ENCODE measurements at places on chromosomes 2 and 18.

DNA sequence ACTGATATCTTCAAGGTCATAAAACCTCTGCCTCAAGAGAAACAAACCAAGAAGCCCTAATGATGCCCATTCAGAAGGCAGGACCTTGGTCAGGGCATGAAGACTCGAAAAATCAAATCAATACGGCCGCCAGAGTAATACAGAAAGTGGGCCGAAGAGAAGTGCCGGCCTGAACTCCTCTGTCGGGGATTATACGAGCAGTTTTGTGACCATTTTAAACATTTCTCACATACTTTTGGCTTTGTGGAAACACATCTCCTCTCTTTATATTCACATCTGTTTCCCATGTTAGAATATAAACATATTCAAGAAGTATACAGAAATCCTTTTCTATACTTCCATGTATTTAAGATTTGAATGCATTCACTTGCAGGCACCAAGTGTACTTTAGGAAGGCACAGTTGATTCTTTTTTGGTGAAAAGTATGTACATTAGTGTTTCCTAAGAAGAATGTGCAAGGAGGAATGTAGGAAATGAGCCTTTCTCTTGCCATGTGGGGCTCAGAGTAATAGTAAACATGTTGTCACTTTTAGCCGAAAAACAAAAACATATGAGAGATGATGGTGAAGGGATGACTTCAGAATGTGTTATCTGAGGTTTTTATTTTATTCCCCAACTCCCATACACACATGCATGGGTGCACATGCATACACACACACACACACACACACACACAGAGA lies 707.9 kb upstream of the ID2 start:
- DNase-seq: no peak

DNA sequence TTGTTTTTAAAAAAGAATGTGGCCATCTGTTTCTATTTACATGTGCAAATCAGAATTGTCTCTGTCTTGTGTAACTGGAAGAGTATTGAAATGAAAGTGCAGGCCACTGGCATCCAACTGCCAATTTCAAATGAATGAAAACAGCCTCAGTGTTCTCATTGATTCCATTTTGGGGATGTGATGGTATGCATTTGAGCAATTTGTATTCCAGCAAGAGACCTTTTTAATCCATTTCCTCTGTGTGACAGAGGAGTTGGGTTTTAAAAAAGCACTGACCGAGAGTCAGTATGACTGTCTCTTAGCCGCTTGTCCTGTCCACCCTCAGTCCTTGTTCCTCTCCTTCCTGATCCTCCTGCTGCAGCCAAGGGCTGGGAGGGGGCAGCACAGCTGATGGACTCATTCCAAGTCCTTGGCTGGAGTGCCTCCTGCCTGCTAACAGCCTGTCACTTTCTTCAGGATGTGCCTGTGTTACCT lies 50.0 kb downstream of the ASAP2 start:
- DNase-seq: no peak

GRCh38 chr2:81481994-81482368 lies 1177.4 kb upstream of the LRRTM1 start:
- no peak for DNase-seq

DNA sequence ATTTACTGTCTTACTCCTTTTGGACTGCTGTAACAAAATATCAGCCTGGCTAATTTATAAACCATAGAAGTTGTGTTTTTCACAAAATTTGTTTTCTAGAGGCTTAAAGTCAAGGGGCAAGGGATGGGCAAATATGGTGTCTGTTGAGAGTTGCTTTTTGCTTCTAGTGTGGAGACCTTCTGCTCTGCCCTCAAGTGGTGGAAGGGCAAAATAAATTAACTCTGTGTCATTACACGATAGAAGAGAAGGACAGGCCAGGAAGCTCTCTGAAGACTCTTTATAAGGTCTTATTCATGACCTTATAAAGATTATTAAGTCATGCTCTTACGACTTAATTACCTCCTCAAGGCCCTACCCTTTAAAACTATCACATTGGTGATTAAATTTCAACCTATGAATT lies 181.2 kb upstream of the LRATD1 start:
- no peak for DNase-seq

- no peak for DNase-seq
These were observed 231.9 kb downstream of the ALPK2 start for GRCh38 chr18:58396966-58397365.

- no peak for DNase-seq
These were observed 64.7 kb downstream of the TEX51 start for GRCh38 chr2:126963390-126963789.

- no peak for DNase-seq
These were observed 813.3 kb downstream of the DCC start for GRCh38 chr18:53153281-53153680.

DNA sequence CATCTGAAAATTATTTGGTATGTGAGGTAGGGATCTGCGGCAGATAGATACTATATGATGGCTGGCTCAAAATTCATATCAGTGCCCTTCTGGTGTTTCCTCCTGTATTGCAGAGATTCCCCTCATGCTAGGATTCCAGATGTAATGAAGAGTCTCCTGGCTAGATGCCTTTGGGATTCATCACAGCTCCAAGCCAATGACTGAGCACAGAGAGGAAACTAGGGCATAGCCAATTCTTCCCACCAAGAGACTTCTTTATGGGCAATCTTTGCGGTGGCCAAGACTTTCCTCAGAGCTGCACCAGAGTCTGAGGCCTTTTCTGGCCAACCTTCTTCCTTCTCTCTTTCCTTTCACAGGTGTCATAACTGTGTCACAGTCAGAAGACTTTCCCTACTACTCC lies 25.5 kb upstream of the CIB4 start:
- DNase-seq: no peak

GRCh38 chr2:240293557-240294461 lies 141.7 kb upstream of the GPC1 start:
- DNase-seq: no peak

DNA sequence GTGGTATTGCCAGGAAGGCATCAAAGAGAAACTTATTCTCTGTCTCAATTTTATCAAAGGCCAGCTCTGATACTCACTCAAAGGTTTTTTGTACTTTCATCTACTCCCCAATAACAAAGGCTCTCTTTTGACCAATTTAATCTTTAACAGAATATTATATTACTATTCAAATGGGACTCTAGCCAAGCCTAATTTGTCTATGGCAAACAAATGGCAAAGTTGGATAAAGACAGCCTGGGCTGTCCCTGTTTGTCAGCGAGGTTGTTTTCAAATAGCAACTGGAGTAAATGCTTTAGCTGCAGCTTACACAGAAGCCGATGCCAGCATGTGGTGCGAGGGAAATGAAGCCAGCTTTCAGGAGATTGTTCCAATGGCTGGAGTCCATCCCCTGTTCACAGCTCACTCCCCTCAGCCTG lies 80.1 kb upstream of the CTNNA2 start:
- no peak for DNase-seq

DNA sequence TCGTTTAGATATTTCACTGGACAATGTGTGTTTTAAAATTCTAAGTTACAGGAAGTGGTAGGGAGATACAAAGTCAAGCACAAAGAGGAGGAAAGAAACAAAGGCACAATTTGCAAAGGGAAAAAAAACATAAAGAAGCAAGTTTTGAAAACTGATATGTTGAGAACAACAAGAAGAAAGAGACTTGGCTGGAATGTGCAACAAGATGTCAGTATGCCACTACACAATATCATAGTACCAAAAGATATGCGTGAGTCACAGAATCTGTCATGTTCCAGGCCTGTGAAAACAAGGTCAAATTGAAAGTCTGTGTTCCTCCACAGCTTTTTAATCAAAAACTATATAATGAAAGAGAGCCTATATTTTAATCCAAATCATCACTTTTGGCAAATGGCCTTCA lies 12.0 kb downstream of the EXOC6B start:
- no peak for DNase-seq

GRCh38 chr2:216493334-216493685 lies 5.3 kb upstream of the RPL37A start:
- DNase-seq: no peak

DNA sequence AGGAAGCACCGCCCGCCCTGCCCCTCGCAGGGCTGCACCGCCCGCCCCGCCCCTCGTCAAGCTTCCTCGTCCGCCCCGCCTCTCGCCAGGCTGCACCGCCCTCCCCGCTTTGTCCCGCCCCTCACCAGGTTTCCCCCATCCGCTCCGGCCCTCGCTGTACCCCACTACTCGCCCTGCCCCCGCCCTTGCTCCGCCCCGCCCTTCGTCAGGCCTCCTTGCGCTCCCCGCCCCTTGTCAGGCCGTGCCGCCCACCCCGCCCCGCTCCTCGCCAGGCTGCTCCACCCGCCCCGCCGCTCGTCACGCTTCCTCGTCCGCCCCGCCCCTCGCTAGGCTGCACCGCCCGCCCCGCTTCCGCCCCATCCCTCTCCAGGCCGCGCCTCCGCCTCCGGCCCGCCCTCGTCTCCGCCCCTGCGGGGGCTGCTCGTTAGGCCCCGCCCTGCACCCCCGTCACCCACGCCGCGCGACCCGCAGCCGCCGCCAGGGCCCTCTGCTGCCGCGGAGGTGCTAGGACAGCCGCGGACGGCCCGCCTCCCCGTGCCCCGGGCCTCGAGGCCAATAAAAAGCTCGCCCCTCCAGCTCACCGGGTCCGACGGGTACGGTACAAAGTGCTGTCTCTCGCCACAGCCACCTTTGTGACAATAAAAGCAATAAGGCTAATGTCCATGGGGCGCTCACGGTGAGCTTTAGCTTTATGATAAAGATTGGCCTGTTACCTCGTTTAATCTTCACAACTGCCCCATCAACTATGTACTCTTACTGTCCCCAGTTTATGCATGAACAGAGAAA lies 602 bp upstream of the DNPEP start:
- peak; percentile 95 for DNase-seq

- no peak for DNase-seq
These were observed 194.1 kb upstream of the DSEL start for GRCh38 chr18:67710639-67711038.

- no peak for DNase-seq
These were observed 78.0 kb downstream of the UPP2 start for GRCh38 chr2:158179660-158180059.

- DNase-seq: no peak
These were observed 29.4 kb downstream of the HADHB start for GRCh38 chr2:26274058-26274613.

DNA sequence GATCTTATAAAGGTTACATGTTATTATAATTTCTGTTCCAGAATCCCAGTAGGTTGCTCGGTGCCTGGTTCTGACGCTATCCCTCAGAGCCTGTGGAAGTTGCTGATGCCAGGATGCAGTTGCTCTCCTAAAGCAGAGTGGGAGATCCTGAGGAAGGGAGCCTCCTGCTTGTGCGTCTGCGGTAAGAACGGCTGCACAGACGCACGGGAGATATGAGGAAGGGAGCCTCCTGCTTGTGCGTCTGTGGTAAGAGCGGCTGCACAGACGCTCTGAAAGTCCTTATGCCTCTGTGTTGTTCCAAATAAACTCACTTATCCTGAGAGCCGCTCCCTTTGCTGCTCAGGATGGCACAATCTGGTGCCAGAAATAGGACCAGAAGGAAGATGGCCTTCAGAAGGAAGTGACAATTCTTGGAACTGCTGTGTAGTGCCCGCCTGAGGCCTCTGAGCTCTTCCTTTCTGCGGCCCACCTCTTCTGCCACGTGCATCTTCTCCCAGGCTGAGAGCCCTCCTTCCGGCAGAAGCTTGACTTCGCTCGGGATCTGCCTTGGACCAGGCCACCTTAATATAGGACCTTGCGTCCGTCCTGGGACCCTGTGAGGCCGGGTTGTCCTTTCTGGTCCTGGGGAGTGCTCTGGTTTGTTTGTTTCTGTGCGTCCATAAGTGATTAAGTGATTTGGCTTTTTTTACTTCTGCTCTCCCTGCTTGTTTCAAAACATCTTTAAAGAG lies 89.5 kb downstream of the RTP5 start:
- no peak for DNase-seq

DNA sequence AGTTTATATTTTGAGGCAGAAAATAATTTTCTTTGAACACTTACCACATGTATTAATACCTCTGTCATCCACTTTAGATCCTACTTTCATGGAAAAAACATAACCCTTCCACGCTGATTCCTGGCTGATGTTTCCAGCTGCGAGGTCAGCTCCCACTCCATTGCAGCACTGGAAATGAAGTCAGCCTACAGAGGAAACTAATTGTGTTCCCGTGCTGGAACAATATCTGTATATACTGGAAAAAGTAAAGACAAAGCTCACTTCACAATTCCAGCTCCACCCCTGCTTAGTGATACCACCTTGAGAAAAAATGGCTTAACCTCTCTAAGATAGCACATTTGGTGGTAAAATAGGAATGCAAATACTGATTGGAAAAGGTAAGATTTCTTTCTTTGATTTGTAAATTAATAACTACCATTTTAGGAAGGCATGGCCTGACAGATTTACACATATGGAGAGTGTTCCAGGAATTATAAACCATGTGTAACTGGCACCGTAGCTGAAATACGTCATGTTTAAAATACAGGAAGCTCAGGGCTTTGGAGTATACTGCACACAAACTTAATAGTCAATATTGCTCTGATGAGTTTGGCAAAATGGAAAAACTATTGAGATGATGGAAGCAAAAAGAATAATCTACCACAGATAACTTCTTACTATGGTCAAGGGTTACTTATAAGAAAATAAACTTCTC lies 90.0 kb downstream of the TRIB2 start:
- DNase-seq: no peak

DNA sequence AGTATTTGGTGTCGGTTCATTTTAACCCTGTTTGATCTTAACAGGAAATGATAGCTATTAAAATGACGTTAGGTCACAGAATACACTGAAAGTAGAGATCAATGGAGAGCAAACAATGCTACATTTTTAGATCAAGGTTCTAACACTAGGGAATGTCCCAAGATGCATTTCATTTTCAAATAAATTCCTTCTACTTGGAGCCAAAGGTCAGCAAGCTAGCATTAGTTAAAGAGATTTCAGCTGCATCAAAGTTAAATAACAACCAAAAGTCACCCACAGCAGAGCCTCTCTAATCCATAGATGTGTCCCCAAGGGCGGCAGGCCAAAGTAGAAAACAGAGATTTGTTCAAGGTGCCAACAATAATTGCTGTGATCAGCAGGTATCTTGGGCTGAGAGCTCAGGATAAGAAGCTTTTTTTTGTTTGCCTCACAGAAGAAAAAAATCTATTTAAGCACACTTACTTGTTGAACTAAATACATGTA lies 1233.6 kb upstream of the TMEFF2 start:
- DNase-seq: no peak

DNA sequence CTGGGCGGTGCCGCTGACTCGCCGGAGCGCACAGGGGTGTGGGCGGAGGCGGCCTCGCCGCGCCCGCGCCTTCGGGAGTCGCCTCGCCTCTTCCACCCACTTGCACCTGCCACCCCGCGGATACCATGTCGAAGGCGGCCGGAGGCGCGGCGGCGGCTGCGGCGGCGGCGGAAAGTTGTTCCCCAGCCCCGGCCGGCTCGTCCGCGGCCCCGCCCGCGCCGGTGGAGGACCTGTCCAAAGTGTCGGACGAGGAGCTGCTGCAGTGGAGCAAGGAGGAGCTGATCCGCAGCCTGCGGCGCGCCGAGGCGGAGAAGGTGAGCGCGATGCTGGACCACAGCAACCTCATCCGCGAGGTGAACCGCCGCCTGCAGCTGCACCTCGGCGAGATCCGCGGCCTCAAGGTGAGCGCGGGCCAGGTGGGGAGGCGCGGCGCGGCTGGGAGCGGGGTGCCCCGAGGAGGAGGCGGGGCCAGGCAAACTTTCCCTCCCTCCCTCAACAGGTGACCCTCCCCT lies 766 bp downstream of the CCDC85A start:
- DNase-seq: no peak

- DNase-seq: no peak
These were observed 225.5 kb upstream of the KLHL14 start for GRCh38 chr18:32998285-32998684.

GRCh38 chr2:124267794-124268193 lies 242.7 kb downstream of the CNTNAP5 start:
- no peak for DNase-seq

GRCh38 chr2:9029721-9030120 lies 26.2 kb upstream of the MBOAT2 start:
- no peak for DNase-seq
